GM18507 (cell line): ENCODE measurements at places on chromosomes 6 and 20.

DNA sequence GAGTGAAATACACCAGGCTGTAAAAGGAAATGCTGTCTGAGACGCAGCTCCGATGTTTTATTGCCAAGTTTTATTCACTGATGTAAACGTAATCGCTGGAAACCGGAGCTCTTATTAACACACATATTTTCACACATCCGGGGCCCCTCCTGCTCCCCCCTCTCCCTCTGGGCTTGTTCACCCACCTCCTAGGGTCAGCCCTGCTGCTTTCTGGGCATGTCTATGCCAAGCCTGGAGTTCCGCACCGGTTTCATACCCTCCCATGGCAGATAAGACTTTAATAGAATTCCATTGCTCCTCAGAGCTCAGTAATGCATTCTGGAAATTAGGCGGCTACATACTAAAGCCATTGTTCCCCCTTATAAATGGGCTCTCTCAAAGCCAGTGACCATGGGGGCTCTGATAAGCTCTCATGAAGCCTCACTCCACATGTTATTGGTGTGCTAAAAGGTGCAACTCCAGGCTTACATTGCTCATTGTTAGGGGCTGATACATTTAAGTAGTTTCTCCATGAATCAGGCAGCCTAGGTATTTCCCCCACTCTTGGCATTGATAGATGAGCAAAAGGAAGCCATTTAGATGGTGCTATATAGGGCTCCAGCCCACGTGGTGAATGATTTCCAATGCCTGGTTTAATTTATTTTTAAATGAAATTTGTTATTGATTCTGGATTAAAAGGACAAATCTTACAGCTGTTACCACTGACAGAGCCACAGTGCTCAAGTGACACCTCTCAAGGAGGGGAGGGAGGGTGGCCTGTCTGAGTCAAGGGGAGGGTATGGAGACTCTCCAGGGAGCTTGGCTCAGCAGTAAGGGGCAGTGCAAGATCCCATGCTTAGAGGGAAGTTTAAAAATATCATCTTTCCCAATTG, 4.5 kb upstream of the VSTM2L start:
- no peak for DNase-seq

DNA sequence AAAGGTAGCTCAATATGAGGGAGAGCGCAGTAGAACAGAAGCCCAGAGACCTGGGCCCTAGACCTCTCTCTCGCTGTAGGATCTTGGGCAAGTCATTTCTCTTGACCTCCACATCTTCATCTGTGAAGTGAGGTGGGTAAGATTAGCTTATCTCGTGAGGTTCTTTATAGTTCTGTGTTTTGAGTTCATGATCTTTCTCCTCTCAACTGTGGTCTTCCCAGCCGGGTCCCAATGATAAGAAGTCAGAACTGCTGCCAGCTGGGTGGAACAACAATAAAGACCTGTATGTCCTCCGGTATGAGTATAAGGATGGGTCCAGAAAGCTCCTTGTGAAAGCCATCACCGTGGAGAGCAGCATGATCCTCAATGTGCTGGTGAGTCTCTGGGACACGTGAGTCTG, 6.9 kb downstream of the PSMF1 start:
- no peak for DNase-seq

GRCh38 chr6:22239261-22239921, 57.4 kb downstream of the PRL start:
- no peak for DNase-seq

GRCh38 chr6:128335963-128336362, 184.4 kb downstream of the PTPRK start:
- DNase-seq = no peak

DNA sequence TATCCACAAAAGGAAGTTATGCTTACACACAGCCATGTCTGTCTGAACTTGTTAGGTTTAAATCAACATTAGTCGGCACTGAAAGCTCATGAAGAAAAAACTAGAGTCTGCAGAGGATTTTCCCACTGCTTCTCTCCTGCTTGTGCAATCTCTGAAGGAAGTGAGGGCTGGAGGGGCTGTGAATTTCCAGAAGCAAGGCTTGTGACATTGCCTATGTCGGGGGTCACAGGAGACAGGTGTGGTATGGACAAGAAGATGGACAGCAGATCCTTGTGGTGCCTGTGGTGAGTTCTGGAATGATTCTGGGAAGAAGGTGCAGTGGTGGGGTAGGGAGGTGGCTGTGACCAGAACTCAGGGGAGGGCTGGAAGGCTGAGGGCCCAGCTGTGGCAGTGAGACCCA, 84.3 kb upstream of the TRAF3IP2 start:
- DNase-seq = no peak
